Hippocampal formation (tissue), 2 donors: ENCODE measurements at places on chromosomes 7 and 10.

- no peak for DNase-seq
Measured at GRCh38 chr7:98360221-98361130, 40.4 kb downstream of the BAIAP2L1 start.

- DNase-seq, result no peak
Measured at GRCh38 chr10:120530699-120531098, 73.7 kb downstream of the PLPP4 start.

GRCh38 chr10:14240253-14241189 lies 90.2 kb downstream of the FRMD4A start:
- DNase-seq, result no peak

- DNase-seq, result no peak
Measured at GRCh38 chr10:49096890-49097445, 18.4 kb downstream of the VSTM4 start.

GRCh38 chr10:46325021-46325420 lies 38.2 kb downstream of the ANTXRL start:
- peak; percentile 7 for DNase-seq

GRCh38 chr7:96090756-96091155 lies 231.1 kb downstream of the SLC25A13 start:
- DNase-seq, result no peak

GRCh38 chr7:2948749-2949148 lies 94.9 kb downstream of the CARD11 start:
- no peak for DNase-seq

DNA sequence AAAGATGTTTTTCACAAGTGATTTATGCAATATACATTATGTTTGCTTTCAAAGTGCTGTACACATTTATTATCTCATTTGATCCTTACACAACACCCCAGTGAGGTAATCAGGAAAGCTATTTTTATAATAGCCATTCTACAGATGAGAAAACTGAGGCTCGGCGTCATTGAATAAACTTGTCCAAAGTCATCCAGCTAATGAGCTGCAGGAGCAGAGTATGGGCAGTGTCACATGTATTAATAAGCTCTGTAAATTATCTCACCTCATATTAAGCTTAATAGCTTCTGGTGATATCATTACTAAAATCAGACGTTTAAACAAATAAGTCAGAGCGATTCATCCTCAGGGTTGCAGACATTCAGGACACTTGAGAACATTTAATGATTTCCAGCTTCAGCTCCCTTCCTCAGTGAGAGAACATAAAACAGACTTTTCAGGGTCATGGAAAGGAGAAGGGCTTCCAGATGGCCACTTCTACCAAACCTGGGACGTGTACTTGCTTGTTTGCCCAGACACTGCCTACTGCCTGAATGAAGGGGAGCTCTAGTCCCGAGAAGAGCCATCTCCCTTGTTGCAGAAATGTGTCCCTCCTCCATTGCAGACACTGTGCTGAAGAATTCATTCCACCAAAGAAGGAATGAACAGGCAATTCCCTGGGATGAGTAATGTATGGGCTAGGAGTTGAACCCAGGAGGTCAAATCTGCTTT lies 20.5 kb upstream of the FZD1 start:
- no peak for DNase-seq

DNA sequence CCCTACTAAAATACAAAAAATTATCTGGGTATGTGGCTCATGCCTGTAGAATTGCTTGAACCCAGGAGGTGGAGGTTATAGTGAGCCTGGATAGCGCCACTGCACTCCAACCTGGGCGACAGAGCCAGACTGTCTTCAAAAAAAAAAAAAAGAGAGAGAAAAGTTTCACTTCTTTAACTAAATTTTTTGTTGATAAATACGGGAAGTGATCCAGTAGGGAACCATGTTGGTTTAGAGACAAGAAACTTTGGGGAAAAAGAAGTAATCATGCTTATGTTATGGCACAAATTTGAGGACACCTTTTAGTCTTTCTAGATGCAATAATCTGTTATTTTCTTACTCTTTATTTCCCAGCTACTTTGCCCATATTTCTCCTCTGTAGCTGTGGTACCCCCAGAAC lies 309.7 kb downstream of the TYW1 start:
- DNase-seq, result no peak

DNA sequence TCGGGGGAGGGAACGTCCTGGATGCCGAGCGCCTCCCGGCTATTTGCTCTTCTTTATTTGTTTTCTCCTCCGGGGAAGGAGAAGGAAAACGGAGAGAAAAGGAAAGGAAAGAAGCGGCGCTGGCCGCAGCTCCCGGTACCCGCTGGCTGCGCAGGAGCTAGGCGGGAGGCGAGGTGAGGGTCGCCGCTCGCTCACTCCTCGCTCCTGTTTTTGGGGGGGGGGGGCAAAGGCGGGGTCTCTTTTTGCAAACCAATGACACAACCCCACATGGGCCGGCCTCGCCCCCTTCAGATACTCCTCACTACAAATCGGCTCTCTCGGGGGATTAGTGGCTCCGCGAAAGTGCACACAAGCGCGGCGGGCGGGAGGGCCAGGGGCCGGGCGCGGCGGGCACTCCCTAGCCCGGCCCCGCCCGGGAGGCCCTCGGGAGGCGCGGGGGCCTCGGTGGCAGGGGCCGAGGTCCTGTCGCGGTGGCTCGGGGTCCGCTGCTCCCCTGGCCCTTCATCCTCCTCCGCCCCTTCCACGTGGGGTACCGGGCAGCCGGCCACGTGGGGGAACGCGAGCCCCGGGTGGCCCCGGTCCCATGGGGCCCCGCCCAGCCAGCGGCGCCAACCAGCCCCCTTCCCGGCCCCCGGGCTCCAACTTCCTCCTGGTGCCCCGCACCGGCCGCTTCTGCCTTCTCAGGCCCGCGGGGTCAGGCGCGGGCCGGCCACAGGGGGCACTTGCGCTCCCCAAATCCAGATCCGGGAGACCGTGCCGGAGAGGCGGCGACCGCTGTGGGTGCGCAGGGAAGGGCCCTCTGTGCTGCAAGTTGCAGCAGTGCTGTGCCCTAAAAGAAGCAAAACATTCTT lies 718 bp upstream of the CTBP2 start:
- peak; percentile 54 for DNase-seq

- no peak for DNase-seq
Measured at GRCh38 chr7:105454095-105454747, 65.5 kb upstream of the SRPK2 start.

DNA sequence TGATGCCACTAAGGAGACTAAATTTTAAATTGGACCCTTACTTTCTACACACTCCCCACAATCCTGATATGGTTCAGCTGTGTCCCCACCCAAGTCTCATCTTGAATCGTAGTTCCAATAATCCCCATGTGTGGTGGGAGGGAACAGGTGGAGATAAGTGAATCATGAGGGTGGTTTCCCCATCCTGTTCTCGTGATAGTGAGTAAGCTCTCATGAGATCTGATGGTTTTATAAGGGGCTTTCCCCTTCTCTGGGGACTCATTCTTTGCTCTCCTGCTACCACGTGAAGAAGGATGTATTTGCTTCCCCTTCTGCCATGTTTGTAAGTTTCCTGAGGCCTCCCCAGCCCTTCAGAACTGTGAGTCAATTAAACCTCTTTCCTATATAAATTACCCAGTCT lies 18.4 kb upstream of the BET1 start:
- no peak for DNase-seq

DNA sequence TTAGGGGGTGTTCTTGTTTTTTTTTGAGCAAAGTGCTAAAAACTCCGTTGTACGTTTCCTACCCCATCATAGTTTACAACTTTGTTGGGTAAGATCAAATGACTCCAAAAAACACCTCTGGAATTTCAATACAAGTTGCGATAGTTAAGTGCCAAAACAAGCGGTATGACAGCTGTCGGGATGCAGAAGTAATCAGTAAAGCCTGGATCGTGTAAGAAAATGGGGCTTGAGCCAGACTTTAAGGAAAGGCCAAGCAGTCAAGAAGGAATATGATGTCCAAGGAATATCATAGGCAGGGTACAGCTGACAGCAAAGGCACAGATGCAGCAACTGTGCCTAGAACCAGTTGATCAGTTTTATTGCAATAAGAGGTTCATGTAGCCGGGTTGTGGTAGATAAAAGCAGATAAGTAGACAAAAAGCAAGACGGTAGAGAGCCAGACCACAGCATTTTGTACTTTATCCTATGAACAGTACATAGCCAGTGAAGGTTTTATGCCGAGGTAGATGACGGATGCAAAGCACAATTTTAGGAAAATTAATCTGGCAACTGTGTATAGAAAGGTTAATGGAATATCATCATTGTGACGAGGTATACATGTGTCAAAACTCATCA lies 45.5 kb downstream of the UBE2H start:
- no peak for DNase-seq

- DNase-seq, result no peak
Measured at GRCh38 chr7:93054975-93055374, 62.8 kb downstream of the SAMD9 start.

DNA sequence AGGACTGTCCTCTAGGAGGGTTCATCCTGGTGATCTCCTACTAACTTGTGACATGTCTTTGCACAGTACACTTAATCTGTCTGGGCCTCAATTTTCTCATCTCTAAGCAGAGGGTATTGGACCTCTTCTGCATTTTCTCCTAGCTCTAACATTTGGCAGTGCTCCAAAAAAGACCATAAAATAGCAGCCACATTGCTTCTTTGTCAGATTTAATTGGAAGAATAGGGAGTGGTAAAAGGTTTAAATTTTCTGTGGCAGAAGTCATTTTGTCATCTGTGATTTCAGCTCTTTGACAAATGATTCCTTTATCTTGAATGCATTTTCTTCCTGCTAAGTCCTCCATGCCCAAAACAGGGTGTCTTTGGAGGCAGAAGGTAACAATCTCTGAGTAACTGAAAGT lies 289.9 kb upstream of the LRGUK start:
- no peak for DNase-seq

GRCh38 chr10:92822060-92822634 lies 26.2 kb upstream of the EXOC6 start:
- DNase-seq, result no peak

- DNase-seq, result no peak
Measured at GRCh38 chr7:54394834-54395233, 147.3 kb upstream of the VSTM2A start.

- DNase-seq, result no peak
Measured at GRCh38 chr7:137305901-137306621, 37.5 kb downstream of the PTN start.

DNA sequence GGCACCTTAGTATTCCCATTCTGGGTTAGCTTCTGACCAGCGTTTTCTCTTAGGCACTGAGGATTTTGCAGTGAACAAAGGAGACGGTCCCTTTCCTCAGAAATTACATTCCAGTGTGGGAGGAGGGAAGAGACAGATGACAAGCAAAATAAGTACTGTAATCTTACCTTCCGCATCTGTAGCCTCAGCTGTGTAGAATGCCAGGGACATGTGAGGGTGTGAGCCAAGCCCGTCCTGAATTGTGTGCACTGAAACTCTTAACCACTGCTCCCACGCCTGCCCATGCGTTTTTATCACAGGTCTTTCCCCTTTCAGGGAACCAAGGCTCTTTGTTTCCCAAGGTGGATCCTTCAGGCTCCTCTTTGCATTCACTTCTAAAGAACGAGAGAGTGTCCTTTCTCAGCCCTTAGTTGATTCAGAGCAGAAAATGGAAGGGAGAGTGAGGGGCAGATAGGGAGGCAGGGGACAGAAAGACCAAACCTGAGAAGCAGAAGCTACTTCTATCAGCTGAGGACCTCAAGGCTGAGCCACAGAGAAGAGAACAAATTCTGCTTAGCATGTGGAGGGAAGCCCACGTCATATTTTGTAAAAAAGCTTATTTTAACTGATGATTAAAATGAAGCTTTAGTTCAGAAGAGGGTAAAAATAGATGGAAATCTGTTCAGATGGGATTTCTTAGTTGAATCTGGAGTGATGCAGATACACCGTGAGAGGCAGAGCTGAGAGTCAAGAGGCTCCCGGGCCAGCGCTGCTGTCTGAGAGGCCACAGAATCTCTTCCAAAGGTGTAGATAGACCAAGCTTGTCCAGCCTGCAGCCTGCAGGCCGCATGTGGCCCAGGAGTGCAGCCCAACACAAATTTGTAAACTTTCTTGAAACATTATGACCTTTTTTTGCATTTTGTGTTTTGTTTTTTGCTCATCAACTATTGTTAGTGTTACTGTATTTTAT lies 122.5 kb downstream of the CCNY start:
- DNase-seq, result no peak

- no peak for DNase-seq
Measured at GRCh38 chr10:113518415-113518814, 34.4 kb upstream of the HABP2 start.

DNA sequence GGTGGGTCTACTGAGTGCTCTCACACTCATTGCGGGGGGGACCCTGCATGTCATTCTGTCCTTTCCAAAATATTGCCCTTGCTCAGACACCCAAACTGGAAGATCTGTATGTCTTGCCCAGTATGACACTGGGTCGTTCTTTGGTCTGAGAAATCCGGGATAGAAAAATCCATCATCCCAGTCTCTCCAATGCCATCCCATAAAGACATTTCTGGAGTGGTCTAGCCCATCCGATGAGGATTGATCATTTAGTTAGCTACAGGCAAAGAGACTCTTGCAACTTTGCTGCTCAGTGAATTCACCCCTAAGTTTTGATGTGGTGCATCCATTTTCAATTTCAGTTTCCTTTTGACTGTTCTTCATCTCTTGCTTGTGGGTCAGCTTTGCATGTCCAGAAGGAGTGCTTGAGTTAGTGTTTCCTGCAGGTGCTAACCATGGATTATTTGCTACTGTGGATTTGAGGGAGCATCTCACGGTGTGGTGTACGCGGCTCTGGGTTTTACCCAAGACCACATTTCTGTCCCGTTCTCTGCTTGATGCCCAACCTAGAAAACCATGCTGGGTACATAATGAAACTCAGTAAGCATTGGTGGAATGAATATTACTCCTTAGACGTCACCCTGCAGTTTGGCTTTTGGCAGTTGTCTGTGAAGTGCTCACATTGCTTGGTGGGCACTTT lies 247.0 kb upstream of the MKI67 start:
- no peak for DNase-seq

- DNase-seq, result no peak
Measured at GRCh38 chr7:46157931-46158330, 236.9 kb upstream of the IGFBP3 start.

GRCh38 chr7:25384788-25385505 lies 156.7 kb upstream of the NPVF start:
- no peak for DNase-seq

GRCh38 chr7:47709051-47709450 lies 127.1 kb upstream of the TNS3 start:
- no peak for DNase-seq

GRCh38 chr7:155942226-155942950 lies 130.1 kb upstream of the SHH start:
- no peak for DNase-seq

- DNase-seq, result no peak
Measured at GRCh38 chr7:50317221-50317678, 12.7 kb downstream of the IKZF1 start.

- DNase-seq, result no peak
Measured at GRCh38 chr7:22874904-22875303, 52.3 kb upstream of the TOMM7 start.

DNA sequence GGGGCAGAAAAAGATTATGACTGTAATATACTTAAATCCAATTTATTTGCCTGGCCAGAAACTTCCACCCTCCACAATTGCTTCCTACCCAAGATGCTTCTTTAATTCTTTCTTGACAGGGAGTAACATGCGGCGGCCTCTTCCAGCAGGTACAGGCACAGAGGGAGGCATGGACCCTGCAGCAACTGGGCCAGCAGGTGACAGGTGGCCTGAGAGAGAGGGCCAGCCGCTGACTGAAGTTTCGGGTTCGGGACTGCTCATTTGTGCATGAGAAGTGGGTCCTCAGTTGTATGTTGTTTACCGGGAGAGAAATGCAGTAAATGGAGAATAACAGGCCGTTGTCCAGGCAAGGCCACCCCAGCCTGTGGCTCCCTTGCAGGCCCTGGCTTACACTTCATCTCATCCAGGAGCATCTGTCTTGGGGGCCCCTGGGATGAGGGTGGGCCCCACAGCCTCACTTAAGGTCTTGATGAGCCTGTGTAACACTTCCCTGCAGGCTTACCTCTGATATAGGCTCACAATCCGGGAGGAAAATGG lies 72.5 kb downstream of the C10orf143 start:
- no peak for DNase-seq
